NCI-H187 treated with DMSO at 0.1 percent for 48 hours (cell line): ENCODE measurements at places on chromosomes 2 and 18.

- DNase-seq: no peak
Observed at GRCh38 chr2:30310371-30310770, 79.0 kb downstream of the LBH start.

DNA sequence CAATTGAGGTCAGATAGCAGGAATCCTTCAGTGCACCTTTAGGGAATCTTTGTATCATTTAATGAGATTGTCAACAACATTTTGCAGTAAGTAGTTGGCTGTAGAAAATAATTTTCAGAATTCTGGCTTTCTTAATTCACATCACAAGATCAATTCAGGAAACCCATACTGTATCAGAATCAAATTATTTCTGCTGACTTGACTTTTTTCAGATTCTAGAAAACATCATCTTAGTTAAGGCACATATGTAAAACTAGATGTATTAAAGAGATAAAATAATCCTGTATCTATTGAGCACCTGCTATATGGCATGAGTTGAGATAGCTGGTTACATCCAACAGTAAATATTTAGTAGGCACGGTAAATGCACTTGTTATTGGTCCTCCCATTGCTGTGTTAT lies 791.4 kb downstream of the TDRD15 start:
- no peak for DNase-seq

DNA sequence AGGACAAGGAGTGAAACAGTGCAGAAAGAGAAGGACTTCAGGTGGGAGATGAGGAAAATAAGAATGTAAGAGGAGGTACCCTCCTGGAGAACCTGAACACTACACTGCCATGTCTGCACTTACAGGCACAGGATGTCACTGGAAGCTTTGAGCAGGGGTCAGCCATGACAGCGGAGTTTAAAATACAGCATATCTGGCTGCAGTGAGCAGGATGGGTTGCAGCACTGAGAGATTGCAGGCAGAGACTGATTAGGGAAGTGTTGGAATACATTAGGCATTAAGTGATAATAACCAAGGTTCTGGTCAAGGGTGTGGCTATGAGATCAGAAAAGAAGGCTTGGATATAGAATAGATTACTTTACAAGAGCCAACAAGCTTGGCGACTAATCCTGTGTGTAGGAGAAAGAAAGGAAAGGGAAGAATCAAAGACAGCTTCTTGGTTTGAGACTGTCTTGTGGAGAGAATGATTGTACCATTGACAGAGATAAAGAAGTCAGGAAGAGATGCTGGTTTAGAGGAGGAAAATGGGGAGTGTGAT lies 171.1 kb upstream of the RBMS1 start:
- no peak for DNase-seq

GRCh38 chr2:172147944-172148650 lies 45.4 kb upstream of the DLX2 start:
- DNase-seq: no peak

DNA sequence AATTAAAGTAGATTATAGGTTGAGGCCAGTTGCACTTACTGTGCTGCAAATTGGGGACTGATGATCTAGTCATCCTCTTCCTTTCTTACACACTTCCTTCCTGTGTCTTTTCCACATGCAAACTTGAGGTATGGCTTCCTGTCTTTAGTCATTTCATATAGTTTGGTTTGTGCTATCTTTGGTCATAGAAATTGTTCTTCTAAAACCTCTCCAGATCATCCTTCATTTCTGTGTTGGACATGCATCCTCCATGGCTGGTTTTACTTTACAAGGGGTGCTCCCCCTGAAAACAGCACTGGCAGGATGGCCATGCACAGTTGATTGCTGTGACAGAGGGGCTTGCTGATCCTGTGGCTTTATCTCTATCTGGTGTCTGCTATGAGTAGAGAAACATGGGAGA lies 36.5 kb downstream of the MGAT5 start:
- DNase-seq: no peak

GRCh38 chr18:3115447-3116030 lies 102.6 kb upstream of the LPIN2 start:
- DNase-seq: no peak

DNA sequence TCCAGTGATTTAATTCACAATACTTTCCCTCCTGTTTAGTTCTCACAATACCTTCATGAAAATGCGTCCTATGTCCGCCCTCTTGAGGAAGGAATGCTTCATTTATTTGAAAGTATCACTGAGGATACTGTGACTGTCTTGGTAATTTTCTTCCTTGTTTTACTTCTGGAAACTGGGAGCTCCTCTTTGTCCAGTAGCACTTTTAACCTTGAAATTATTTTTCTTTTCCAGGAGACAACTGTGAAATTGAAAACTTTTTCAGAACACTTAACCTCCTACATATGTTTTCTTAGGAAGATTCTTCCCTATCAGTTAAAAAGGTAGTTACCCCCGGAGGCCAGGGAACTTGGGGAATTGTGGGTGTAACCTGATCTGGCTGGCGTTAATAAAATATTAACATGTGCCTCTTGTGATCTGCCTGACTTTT lies 58.9 kb upstream of the STON1 start:
- no peak for DNase-seq
